ENCODE measurements at places on chromosomes 3 and 15.

DNA sequence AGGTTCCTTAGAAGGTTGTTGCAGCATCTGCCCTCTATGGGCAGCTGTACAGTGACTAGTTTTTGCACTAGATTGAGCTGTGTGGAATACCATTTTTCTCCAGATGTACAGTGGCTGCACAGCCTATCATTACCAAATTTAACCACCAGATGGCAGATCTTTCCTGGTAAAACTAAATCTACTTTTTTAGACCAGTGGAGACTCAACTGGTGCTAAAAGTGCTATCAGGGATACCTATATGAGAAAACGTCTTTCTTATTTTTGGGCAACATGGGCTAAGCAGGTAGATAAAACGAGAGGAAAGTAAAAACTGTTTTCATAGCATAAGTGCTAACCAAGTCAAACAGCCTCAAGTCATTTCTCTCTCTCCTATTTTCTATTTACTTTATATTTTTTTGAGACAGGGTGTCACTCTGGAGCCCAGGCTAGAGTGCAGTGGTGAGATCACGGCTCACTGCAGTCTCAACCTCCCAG is 21.2 kb downstream of the IGSF10 start:
- DNase-seq: peak; percentile 28

DNA sequence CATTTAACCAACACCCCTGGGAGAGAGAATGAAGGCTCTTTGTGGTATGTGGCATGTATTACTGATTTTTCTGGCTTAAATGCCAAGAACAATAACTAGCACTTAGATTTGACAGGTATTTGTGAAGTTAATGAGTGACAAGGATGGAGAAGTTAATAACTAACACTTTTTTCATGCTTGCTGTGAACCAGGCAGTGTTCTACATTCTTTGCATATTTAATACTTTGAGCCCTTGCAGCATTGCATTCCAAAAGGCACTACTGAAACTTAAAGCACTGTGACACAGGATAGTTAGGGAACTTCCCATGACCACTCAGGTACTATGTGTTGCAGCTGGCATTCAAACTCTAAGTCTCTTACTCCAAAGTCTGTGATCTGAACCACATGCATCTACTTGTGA is 650.6 kb downstream of the ZPLD1 start:
- DNase-seq: no peak

DNA sequence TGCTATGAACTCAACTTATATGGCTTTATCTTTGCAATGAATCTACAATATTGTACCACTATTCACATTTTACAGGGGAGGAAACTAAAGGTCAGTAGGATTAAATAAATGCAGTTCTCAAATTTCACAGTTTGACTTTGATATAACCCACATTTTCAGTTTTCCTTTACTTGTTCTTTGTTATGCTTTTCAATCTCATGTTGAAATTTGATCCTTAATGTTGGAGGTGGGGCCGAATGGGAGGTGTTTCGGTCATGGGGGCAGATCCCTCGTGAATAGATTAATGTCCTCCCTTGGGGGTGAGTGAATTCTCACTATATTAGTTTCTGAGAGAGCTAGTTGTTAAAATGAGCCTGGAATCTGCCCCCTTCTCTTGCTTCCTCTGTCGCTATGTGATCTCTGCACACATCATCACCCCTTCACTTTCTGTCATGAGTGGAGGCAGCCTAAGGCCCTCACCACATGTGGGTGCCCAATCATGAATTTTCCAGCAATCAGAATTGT is 44.7 kb downstream of the CD200 start:
- no peak for DNase-seq

- DNase-seq: no peak
Measured at GRCh38 chr15:94607176-94607654, 375.9 kb downstream of the MCTP2 start.

- no peak for DNase-seq
Measured at GRCh38 chr15:93848490-93848889, 382.9 kb upstream of the MCTP2 start.

DNA sequence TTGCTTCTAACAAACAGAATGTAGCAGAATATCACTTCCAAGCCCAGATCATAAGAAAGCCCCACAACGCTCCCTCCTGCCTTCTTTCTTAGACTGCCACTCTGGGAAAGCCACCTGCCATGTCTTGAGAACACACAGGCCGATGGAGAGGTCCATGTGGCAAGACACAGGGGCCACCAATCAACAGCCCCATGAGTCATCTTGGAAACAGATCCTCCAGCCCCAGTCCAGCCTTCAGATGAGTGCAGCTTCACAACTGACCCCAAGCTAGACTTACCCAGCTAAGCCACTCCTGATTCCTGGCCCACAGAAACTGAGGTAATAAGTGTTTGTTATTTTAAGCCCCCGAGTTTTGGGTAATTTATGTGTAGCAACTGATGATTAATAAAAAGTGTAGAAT is 39.7 kb downstream of the PTH1R start:
- no peak for DNase-seq

- no peak for DNase-seq
Measured at GRCh38 chr3:187765342-187765741, 20.1 kb upstream of the BCL6 start.

DNA sequence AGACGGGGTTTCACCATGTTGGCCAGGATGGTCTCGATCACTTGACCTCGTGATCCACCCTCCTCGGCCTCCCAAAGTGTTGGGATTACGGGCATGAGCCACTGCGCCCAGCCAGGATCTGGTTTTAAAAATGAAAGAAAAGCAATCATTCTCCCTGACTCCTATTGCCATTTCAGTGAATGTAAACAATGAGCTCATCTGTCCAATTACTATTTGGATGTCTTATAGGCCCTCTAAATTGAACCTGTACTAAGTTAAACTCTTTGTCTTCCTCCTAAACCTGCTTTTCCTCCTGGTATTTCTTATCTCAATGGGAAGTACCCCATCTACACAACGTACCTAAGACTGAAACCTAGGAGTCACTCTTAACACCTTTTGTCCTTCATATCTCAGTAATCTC is 23.7 kb downstream of the PCYT1A start:
- DNase-seq: no peak

- DNase-seq: no peak
Measured at GRCh38 chr3:125960456-125961288, 8.3 kb upstream of the ROPN1B start.

GRCh38 chr3:58241306-58242044 is 3.9 kb downstream of the ABHD6 start:
- no peak for DNase-seq

- peak; percentile 27 for DNase-seq
Measured at GRCh38 chr3:160400030-160400701, 716 bp downstream of the SMC4 start.

DNA sequence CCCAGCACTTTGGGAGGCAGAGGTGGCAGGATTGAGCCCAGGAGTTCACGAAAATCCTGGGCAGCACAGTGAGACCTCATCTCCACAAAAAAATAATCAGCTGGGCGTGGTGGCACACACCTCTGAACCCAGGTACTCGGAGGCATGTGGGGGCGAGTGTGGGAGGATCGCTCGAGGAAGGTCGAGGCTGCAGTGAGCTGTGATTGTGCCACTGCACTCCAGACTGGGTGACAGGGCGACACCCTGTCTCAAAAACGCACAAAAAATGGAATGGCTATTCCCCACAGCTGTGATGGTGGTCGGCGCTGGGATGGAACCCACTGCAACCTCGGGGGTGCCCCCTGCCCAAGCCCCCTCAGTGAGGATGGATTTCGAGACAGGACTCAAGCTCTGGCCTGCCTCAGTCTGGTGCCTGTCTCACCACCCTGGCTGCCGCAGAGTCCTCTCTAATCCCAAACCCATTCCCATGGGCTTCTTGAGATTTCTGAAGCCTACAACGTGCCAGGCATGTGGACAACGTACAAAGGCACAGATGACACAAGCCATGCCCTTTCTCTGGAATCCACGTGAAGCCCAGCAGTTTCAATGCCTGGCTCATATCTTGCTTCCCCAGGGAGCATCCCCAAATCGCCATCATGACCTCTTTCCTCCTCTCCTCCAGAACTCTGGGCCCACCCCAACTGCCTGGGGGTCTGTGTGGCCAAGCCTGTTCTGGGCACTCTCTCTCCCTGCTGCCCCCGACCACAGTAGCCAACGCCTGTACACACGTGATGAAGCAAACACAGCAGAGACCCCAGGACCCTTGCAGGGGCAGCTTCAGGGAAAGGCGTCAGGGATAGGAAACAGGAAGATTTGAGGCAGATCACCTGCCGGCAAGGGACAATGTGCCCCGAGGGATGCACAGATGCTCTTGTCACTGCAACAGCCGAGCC is 32.4 kb downstream of the ADAMTS17 start:
- no peak for DNase-seq

GRCh38 chr15:73303636-73304035 is 65.1 kb downstream of the HCN4 start:
- DNase-seq: no peak

DNA sequence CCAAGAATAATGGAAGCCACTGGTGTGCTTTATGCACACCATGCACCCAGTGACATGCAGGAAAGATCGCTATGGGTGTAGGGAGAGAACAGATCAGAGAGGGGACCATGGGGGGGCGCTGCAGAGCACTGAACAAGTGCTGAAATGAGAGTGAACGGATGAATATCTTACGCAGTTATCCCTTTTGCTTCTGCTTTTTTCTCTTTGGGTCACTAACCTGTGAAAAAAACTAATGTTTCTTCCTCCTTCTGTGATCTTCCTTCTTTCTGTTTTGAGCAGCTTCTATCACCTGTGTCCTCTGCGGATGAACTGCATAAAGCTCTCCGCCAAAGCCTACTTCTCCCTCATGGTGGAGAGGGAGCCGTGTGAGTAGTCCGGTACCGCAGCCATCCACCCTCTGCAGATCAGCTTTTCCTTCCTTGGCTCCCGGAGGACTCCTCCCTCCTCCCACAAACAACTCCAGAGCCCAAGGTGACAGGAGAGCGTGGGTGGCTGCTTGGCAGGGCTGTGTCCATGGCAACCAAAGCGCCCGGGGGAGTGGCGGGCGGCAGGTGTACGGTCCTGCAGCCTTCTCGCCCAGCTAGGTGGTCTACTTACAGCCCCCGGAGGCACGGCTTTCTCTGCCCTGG is 106.2 kb downstream of the DGKG start:
- DNase-seq: peak; percentile 33

DNA sequence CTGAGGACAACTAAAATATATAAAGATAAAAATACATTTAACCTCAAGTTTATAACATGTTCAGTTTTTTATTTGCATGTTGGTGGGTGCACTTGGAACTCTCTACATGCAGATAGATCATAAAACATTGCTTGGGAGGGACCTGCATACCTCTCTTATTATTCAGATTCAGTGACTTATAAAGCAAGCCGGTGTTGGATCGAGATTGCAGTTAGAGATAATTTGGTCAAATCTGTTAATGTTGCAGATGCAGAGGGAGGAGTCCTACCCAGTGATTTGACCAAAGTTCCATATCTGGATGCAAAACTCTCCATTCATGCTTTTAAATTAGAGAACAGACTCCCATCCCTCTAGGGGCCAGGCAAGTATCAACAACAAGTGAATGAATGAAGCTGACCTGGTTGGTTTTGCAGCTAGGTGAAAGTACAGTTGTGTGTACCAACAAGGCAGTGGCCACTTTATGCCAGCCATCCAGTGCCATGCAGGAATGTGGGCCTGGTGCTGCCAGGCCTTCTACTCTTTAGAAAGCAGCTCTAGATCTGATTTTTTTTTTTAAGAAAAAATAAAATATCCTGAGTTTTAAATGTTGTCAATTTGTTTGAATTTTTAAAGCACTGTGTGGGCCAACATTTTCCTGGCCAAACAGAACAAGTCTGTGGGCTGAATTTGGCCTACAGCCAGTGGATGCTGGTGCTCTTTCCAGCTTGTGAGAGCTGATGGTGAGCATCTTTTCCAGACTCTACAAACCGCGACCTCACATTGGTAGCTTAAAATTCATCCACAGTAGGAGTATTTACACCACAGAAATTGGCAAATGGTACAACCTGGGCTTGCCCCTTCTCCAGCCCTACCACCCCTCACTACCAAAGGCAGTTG is 12.3 kb downstream of the CDIN1 start:
- no peak for DNase-seq

GRCh38 chr15:39230908-39231285 is 350.0 kb upstream of the THBS1 start:
- no peak for DNase-seq

- DNase-seq: no peak
Measured at GRCh38 chr3:147411238-147411814, 2.2 kb downstream of the ZIC1 start.

GRCh38 chr3:24773798-24774197 is 279.1 kb upstream of the THRB start:
- DNase-seq: peak; percentile 17

DNA sequence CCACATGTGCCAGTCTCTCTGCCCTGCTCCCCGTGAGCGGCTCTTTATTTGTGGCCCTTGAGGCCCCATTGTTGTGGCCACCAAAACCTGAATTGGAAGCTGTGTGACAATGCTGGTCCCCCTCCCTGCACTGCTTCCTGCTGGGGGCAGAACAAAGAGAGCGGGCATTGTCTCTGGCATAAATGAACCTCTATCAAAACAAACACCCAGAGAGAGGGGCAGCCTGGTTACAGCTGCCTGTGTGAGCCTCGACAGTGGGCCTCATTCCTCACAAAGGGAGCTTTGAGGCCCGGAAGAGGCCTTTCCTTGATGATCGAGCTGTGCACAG is 152.9 kb downstream of the IGF1R start:
- DNase-seq: peak; percentile 44

- DNase-seq: no peak
Measured at GRCh38 chr3:134049676-134050075, 20.0 kb upstream of the SLCO2A1 start.

GRCh38 chr15:44084171-44084570 is 110.9 kb downstream of the FRMD5 start:
- no peak for DNase-seq

DNA sequence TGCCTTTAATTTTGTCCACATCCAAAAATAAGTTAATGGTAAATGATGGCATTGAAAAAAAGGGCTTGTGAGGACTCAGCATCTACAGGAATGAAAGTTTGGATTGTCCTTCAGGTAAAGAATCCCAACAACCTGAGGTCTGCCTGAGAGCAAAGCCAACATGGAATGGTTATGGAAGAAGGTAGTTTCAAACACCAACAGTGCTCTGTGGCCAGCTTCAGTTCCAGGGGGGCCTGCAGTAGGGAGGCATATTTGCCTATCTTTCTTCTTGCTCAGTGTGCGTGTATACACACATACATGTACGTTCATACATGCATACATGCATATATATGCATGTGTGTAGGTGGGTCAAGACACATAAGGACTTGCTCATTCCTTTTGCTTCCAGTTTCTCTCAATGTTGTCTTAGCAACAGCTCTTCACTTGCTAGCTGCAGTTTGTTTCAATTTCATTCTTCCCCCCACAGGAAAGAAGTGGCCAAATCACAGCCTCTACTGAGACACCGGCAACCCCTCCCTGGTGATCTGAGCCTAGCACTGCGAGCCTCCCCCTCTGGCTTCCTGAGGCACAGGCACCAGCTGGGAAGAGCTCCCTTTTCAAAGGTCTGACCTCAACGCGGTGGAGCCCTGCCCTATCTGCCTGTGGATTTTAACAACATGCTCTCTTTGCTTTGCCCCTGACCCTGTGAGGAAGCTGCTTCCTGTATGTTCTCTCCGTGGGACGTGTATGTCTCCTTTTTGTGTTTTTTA is 146.2 kb downstream of the KLF13 start:
- no peak for DNase-seq

All from frontal cortex (tissue), 4 donors.